ENCODE measurements at places on chromosomes 11 and 22.

- no peak for DNase-seq
These were observed 33.5 kb upstream of the BAIAP2L2 start for GRCh38 chr22:38144025-38144405.

DNA sequence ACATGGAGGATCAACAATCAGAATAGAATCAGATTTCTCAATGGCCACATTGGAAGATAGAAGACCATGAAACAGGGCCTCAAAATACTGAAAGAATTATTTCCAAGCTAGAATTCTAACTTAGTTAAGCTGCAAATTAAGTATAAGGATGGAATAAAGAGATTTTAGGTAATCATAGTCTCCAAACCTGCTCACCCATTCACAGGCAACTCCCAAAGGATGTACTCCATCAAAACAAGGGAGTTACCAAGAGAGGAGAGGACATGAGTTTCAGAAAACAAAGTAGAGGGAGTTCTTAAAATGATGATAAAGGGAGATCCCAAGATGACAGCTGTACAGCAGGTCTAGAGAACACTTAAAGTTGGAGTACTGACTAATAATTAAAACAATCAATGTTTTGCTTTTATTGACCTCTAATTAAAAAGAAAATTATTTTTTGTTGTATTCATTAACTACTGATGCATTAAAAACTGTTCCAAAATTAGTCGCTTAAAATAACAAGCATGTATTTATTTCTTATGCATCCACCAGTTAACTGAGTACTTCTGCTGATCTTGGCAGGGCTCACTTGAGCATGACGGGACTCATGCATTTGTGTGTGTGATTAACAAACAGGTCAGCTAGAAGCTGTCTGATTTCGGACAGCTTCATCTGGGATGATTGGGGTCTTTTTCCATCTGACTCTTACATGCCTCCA lies 95.6 kb downstream of the CD44 start:
- no peak for DNase-seq

DNA sequence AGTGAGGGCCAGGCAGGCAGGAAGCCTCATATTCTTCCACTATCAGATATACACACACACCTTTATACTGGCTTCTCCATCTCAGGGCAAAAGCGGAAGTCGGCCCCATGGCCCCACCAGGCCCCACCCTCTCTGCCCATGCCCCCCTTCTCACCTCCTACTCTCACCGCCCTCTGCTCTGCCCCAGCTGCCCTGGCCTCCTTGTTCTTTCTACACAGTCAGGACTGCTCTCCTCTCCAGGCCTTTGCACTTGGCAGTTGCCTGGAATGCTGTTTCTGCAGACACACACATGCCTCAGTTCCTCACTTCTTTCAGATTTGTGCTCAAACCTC lies 25.3 kb downstream of the OTOG start:
- no peak for DNase-seq

GRCh38 chr11:95586661-95587060 lies 202.9 kb downstream of the FAM76B start:
- DNase-seq = no peak

- no peak for DNase-seq
These were observed 59.2 kb downstream of the MED15 start for GRCh38 chr22:20566420-20567260.

DNA sequence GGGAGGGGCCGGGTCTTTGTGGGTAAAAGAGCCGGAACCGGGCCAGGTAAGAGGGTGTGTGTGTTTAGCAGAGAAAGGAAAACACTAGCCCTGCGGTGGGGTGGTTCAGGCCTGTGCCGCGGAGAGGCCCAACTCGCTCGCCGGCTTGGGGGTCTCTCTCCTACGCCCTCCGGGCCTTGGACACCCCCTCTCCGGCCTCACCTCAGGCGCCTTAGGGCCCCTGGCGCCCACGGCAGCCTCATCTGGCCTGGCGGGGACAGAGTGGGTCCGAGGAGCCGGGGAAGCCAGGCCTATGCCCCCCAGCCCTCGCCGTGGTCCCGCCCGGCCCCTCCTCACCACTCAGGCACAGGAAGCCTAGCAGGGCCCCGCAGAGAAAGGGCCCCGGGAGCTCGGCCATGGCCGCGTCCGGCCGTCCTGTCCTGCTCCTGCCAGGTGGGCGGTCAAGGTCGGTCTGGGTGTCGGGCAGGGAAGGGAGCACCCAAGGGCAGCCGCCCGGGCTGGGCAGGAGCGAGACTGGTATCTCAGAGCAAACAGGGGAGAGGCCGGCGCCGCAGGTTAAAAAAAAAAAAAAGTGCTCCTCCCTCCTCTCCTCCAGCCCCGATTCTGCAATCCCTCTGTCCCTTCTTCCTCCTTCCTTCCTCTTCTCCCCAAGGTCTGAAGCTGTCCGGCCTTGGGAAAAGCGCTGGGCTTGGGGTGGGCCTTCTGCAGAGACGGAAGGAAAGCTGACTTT lies at the start of gene VSIG2:
VSIG2 (minus strand) TSS at position 515 of the 730 bp plus-strand sequence; CDS start at position 397, 118 bp downstream.
- DNase-seq = no peak

GRCh38 chr22:26846645-26847044 lies 189.3 kb downstream of the MIAT start:
- no peak for DNase-seq

- DNase-seq = no peak
These were observed 4.4 kb upstream of the MMP1 start for GRCh38 chr11:102802341-102802740.

DNA sequence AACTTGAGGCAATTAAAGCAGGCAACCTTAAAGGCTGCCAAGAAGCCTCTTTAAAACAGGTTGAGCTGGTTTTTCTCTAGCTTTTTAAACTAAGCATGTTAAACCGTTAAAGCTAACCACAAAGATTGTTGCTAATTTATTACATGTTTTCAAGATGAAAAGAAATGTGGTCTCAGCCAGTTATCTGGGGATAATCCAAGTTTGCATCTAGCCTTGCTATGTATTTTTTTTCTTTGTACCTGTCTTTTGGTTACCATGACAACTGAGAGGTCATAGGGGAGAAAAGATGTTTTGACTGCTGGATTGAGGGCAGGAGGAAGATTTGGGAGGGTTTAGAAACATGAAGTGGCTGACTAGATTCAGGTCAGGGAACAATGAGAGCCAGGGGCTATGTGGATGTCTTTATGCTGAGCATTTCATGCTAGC lies 19.2 kb upstream of the PGM2L1 start:
- DNase-seq = peak; percentile 43

- DNase-seq = peak; percentile 19
These were observed 22.6 kb downstream of the APLNR start for GRCh38 chr11:57214494-57214893.

- no peak for DNase-seq
These were observed 64.6 kb upstream of the RAB1B start for GRCh38 chr11:66203847-66204246.

DNA sequence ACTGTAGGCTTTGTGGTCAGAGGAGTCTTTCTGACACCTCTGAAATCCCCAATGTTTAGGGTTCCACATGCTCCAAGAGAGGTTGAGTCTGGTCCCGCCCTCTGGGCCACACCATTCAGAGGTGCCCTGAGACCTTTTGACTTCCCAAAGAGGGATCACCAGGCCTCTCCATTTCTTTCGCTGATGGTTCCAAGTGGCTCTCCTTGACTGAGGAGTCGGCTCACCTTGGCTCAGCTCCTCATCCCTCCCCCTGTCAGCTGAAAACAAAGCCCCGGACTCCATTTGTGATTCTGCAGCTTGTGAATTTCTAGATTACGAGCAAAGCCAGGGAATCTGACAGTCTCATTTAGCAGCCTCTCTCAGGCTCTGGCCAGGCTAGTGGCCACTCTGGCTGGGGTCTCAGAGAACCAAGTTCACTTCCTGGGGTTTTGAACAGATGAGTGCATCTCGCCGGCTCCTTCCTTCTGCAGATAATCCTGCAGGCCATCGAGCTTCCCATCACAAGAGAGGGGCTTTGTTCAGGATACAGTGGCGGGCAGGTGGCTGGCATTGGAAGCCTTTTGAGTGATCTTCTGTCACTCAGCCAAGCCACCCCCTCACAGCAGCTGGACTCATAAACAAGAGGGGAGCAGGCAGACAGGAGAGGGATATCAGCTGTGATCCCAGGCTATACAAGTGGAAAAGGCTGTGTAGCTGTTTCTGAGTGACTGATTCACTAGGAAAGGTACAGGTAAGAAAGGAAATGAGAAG lies 102.9 kb downstream of the TRIM29 start:
- peak; percentile 32 for DNase-seq

- no peak for DNase-seq
These were observed 13.4 kb downstream of the CCDC134 start for GRCh38 chr22:41813726-41814410.

DNA sequence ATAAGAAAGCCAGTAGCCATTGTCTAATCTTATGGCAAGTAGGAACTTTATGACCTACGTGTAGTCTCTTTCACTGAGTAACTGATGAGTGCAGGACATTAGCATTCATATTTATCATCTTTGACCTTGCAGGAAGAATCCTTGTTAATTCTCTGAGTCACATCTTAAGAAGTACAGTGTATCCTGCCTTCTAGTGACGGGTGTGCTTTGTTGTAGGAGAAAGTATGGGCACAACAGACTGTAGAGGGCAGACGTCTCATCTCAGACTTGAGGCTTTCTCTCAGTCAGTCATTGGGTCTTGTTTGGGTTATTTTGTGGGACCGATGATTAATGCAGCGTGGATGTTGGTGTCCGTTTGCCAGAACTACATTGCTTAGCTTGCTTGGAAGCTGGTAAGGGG lies 6.8 kb downstream of the RNF214 start:
- DNase-seq = no peak

- no peak for DNase-seq
These were observed 475.1 kb upstream of the LARGE1 start for GRCh38 chr22:34395370-34395769.

DNA sequence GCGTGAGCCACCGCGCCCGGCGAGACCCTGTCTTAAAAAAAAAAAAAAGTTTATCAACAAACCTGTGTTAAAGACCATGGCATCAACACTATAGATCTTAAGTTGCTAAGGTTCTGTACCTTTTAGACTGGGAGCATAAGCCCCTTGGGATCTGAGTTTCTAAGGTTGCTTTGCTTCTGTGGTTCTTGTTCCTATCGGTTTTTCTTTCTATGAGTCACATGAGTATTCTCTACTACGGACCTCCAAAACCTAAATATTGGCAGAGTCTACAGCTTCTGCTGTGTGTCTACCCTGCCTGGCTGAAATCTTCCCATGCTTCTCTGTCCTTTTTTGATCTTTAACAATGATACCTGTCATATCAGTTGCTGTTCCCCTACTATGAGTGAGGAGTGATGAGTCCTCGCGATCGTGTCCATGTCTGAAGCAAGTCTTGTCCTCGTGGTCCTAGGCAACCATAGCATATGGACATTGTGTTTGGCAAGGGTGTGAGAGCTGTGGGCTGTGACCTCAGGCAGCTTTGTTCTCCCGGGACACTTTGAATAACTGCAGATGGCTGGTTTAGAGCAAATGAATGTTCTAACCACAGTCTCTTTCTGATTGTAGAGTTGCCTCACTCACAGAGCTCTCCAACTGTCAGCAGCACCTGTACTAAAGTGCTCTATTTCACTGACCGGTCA lies 9.0 kb upstream of the DLAT start:
- no peak for DNase-seq

DNA sequence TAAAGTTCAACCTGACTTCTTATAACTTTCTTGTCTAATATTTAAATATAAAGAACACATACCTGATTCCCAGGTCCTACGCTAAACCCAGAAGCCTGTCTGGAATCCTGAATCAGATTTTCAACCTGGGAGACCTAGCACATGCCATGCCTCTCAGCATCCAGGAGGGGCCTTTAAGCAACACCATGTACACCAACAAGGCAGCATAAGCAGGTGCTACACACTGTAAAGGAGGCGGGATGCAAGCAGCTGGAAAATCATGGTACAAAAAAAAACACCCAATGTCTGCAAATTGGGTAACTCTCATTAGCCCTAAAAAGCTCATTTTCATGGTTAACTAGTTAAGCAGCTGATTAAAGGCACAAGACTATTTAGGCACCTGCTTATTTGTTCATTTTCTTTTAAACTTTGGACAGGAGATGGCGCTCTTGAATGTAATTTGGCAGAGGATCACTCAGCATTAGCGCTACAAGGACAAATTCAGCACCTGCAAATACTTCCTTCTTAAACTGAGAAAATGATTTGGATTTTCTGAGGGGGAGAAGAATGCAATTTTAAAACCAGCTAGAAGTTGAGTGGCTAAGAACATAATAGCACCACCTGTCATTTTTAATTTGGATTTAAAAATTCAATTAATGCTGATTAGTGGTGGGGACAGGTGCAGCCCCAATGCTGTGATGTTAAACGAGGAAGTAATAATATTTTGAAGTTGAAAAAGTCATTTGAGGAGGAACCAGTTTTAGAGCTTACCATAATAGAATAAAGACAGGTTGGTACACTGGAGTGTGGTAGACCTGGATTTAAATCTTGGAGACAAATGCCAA lies 104.0 kb downstream of the FAR1 start:
- DNase-seq = peak; percentile 82

GRCh38 chr22:28365371-28365770 lies 314.3 kb downstream of the TTC28 start:
- no peak for DNase-seq

GRCh38 chr22:50243685-50244419 lies 971 bp downstream of the TUBGCP6 start:
- DNase-seq = no peak

GRCh38 chr11:62402960-62403730 lies 15.7 kb upstream of the SCGB1A1 start:
- no peak for DNase-seq

GRCh38 chr11:77510851-77511250 lies 37.0 kb upstream of the PAK1 start:
- no peak for DNase-seq

DNA sequence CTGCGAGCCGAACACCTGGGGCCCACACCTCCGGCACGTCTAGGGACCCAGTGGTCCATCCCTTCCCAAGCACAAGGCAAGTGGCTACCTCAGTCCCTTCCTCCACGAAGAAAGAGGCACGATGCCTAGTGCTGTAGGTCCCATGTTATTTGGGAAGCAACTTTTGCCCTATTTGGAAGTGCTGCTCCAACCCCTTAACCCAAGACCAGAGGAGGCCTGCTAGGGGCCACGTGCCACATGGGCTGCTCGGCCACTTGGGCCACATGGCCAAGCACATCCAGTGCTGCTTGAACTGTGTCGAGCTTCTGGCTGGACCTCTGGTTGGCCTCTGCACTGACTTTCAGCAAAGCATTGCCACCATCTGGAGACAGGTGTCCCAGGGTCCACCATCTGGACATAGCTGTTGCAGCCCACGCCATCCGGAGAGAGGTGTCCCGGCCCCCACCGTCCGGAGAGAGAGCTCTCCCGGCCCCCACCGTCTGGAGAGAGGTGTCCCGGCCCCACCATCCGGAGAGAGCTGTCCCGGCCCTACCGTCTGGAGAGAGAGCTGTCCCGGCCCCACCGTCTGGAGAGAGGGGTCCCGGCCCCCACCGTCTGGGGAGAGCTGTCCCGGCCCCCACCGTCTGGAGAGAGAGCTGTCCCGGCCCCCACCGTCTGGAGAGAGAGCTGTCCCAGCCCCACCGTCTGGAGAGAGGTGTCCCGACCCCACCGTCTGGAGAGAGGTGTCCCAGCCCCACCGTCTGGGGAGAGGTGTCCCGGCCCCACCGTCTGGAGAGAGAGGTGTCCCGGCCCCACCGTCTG lies 6.5 kb upstream of the B4GALNT4 start:
- DNase-seq = no peak

GRCh38 chr11:65415499-65416340 lies 6.9 kb upstream of the NEAT1 start:
- no peak for DNase-seq

All from left kidney (tissue), 8 donors.